ENCODE measurements at places on chromosomes 2 and 18.
A peak's percentile ranks its signal among the peaks of the same experiment; 100 is the strongest.

DNA sequence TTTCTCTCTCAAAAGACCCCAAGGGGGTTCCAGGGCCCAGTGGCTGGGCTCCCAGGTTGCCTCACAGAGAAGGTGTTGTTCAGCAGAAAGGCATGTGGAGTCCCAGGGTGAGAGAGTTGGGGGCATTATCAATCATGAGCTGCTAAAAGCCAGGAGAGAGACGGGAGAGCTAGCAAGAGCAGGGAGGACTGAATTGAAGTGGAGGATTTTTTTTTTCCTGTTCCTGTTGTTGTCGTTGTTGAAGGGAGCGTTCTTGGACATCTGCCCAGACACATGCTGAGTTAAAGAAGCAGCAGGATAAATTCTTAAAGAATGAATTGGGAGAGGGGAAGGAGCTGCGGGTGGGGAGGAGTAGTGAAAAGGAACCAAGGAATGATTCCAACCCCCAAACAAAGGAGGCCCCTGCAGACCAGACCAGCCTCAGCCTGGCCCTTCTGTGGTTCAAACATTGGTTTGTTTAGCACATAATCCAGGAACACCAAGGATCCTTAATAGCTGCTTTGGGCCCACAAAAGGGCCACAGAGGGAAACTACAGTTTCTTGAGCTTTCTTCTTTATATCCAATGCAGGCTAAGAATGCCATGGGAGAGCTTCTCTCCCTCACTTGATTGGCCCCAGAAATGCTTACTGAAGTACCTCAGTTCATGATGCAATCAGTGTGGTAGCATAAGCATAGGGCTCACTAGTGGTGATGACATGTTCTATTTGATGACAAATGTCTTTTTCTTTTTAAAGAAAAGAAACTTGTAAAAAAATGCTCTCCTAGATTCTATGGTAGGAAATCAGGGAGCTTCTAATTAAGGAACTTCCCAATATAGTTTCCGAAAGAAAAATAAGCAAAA, 146.0 kb downstream of the SETBP1 start:
- no peak for DNase-seq

GRCh38 chr18:13558124-13558523, 168.2 kb downstream of the FAM210A start:
- DNase-seq: peak; percentile 45

- no peak for DNase-seq
These were observed 41.7 kb downstream of the ST3GAL5 start for GRCh38 chr2:85847051-85847588.

DNA sequence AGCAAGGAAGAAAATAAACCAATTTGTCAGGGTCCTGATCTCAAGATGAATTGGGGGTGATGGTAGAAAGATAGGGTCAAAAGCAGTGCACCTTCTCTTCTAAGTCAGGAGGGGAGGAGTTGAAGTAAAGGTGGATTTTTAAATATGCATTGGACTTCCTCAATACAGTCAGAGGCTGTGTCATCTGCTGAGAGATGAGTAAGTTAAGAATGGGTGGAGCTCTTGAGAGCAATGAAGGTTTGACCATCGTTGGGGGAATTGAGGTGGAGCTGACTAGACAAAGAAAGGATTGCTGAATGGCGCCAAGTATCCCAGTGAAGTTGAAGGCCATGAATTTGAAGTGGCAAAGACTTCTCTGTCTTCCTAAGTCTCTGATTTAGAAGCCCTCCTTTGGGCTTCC, 18.4 kb upstream of the CPO start:
- DNase-seq: no peak

DNA sequence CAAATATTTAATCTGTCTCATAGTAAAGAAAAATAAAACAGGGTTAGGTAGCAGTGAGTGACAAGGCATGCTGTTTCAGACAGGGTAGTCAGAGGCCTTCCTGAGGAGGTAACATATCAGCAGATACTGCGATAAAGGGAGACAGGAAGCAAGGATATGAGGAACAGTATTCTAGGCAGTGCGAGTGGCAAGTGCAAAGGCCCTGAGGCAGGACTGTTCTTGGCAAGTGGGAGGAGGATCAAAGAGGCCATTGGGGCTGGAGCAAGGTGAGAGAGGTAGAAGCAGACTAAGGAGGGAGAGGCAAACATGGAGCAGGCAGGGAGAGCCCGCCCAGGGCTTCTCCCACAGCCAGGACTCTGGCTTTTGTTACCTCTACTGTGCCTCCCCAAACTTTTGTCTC, 33.6 kb downstream of the GAD1 start:
- no peak for DNase-seq

- DNase-seq: no peak
These were observed 224.2 kb downstream of the RBM43 start for GRCh38 chr2:151037434-151037833.

DNA sequence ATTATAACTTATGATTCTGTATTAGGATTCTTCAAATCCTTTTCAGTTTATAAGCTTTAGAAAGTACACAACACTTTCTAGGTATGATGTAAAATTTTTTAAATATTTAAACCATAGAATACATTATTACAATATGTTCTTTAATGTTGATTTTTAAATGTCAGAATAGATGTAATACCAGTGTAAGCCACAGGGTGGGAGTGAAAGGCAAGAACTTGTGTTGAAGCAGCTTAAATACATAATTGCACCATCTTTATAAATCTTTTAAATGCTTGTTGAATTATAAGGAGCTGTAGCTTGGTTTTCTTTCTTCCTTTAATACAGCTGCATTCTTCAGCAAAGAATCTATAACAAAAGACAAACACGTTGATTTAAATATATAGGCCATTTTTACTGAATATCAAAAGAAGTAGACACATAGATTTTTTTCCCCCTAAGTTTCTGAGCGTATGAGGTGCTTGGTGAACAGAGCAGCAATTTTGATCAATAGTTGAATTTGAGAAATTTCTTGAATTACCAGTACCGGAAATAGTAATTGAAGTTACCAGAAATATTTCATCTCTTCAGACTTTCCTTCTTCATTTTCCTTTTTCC, 63.0 kb downstream of the TANK start:
- DNase-seq: no peak

- DNase-seq: no peak
These were observed 104.4 kb downstream of the GULP1 start for GRCh38 chr2:188395903-188396689.

DNA sequence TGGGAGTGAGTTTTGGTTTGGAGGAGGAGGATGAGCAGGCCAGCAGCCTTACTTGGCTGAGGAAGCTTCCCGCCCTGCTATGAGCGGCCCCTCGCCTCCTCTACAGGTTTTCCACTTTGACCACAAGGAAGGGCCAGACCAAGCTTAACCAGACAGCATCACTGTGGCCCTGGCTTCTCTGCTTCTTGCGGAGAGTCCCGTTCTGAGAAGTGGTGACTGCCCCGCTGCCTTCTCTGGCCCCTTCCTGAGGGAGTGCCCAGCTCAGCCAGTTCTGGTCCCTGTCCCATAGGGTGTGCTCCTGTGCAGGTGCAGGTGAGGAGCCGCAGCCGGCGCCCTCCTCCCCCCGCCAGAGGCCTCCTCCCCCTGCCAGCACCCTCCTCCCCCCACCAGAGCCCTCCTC, 101.0 kb downstream of the FAM210A start:
- no peak for DNase-seq

GRCh38 chr2:9313443-9313842, 106.8 kb downstream of the ASAP2 start:
- no peak for DNase-seq

DNA sequence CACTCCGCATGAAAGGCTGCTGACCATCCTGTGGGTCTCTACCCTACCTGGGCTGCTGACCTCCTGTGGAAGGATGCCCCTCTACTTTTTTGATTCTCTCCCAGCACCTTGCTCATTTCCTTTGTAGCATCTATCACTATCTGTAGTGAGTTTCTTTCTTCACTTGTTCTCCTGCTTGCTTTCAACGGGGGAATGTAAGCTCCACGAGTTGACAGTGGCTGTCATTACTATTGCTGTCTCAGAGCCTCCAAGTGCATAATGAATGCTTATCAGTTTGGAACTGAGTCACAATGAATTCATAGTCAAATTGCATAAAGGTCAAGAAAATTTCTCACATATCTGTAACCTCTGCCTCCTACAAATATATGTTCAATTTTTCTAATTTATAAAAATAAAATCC, 477.7 kb downstream of the PLCL1 start:
- no peak for DNase-seq

- DNase-seq: no peak
These were observed 5.7 kb upstream of the KLHL29 start for GRCh38 chr2:23379220-23379695.

DNA sequence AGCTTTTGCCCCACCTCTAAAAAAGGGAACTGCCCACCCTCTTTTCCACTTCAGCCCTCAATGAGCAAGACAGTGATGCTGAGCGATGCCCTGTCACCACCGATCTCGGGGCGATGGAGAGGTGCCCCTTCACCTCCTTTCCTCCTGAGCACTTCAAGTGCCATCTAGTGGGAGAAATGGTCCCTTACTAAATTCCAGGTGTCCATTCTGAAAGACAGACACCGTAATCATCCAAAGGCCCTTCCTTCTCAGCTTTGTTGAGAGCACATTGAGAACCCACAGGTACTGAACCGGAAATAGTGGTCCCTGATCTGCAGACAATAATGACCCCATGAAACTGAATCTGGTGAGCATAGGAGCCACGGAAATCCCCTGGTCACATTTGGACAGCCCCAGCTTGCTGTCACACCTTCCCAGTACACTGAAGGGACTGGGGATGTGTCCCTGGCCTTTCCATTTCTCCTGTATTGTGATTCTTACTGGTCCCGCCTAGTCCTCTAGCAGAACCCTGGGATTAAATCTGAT, 38.5 kb downstream of the KCTD18 start:
- DNase-seq: peak; percentile 63

- no peak for DNase-seq
These were observed 268.0 kb downstream of the NAPG start for GRCh38 chr18:10793730-10794370.

DNA sequence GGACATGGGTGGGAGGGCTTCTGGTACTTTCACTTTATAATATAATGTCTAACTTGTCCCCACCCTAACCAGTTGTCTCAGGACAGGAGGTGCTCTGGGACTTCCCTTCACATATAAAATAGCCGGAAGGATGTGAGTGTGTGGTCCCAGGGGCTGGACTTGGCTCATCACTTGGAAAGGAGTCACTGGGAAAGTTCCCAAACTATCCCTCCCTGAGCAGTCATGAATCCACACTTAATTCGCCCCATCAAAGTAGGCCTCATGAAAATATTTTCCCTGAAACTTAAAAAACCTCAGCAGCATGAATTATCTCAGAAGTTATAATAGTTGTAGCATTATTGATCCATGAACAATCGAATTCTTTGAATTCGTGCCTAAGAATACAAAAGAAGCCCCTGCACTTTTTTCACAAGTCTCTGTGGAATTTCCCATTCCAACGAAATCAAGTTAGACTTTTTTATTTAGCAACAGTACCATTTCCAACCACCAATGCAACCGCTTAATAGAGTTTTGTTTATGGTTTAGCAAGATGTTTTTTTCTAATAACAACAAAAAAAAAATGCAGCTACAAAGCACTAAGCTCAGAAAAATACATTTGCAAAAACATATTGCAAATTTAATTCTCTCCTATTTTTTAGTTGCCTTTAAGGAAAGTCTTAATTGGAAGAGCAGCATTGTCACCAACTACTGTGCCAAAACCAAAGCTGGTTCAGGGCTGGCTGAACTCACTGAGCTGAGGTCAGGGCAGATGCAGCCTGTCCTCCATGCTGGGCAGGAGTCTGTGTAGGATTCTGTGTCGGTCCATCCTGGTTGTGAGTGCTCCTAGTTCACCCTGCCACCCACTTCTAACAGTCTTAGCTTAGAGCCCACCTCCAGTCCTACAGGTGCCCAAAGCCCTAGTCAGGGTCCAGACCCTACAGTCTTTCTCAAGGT, 68.8 kb upstream of the SPTBN1 start:
- no peak for DNase-seq

DNA sequence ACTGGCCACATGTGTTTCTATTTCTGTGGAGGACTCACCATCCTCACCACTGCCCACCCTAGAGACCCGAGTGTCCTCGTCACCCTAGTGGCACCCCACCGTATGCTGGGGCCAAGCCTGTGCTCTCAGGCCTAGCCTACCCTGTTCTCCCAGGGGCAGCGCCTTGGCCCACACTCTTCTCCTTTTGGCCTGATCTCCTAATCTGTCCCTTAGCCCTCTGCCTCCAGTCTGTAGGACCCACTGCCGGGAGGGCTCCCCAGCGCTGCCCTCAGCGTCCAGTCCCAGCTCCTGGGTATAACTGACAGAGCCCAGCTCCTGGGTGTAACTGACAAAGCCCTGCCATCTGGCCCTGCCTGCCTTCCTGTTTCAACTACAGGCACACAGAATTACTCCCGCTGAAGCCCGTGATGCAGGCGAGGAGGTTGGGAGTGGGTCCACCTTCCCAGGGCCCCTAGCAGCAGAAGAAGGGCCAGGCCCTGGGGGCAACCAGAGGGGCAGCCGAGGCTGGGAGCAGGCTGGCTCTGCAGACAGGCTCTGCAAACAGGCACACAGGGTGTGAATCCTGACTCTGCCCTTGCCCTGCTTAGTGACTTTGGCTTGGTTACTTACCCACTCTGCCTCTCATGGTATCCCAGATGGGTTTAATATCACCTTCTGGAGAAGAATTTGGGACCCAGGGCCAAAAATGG, 25.6 kb upstream of the PTMA start:
- DNase-seq: no peak

DNA sequence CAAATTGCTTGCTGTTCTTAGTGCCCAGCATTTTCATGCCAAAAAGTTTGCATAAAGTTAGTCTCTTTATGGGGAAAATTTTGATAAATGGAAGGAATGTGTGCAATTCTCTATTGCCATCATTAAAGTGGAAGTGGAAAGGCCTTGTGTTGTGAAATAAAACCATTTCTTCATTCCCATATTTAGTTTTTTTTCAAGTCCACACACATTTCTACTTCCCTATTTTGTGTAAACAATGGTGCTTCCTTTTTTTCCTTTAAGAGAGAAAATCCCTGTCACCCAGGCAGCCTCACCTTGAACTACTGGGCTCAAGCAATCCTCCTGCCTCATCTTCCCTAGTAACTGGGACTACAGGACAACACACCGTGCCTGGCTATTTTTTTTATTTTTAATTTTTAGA, 42.3 kb upstream of the NCOA1 start:
- no peak for DNase-seq

GRCh38 chr2:164066095-164066494, 330.3 kb upstream of the FIGN start:
- no peak for DNase-seq

GRCh38 chr2:32237996-32238395, 26.7 kb downstream of the NLRC4 start:
- DNase-seq: no peak

DNA sequence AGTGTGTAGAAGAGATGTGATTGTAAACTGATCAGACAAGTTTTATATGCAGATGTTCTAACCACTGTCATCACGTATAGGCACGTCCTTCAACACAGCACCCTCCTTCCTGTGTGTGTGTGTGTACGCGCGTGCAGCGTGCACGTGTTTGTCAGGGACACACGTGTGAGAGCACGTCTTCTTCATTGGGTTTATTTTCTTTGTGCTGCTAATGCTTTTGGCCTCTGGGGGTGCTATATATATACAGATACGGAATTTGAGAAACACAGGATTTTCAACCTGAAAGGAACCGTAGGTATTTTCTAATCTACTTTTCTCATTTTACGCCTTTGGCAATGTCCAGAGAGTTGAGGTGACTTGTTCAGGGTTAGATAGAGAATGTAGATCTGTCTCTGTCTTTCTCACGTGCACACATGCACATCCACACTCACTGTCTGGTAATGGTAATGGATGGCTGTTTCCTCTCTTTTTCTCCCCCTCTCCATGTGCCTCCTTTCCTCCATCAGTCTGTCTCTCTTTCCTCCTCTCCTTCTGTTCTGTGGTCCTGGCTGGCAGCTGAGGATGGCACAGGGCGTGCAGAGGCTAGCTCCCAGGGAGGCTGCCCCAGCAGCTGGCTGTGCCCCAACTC, 13.4 kb upstream of the CELF4 start:
- DNase-seq: no peak

GRCh38 chr2:239143858-239144712, 256.7 kb downstream of the HDAC4 start:
- DNase-seq: peak; percentile 46

All from CD8-positive, alpha-beta T cell (primary cell).